ENCODE measurements at places on chromosomes 1 and 21.

- DNase-seq = no peak
These were observed 50.8 kb downstream of the TGFBR3 start for GRCh38 chr1:91835087-91835521.

DNA sequence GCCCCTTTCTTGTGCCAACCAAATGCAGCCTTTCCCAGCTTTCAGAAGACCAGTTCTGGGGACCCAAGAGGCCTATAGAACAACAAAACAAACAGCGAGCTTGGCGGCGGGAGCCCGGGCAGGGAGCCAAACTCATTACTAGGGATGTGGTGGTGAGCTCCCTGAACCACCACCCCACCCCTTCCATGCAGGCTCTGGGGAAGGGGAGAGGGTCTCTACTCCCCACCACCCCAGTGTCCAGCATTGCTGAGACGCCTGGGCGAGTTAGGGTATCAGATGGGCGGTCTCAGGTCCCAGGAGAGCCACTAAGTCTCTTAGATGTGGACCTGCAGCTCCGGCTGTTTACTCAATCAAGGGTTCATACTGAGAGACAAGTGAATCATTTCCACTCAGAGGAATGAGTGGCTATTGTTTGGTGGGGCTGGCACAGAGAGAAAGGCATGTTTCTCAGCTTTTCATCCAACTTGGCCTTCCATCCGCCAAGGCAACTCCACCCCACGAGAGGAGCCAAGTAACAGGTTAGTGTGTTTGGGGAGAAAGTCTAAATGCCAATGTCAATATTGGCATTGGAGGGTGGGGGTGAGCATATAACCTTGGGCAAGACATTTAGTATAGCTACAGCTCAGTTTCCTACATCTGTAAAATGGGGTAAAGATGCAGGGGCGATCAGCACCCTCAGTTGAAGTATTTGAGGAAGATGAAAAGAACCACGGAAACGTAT is 40.9 kb downstream of the PLXNA2 start:
- DNase-seq = no peak

GRCh38 chr1:10615332-10615731 is 140.6 kb downstream of the PEX14 start:
- no peak for DNase-seq

DNA sequence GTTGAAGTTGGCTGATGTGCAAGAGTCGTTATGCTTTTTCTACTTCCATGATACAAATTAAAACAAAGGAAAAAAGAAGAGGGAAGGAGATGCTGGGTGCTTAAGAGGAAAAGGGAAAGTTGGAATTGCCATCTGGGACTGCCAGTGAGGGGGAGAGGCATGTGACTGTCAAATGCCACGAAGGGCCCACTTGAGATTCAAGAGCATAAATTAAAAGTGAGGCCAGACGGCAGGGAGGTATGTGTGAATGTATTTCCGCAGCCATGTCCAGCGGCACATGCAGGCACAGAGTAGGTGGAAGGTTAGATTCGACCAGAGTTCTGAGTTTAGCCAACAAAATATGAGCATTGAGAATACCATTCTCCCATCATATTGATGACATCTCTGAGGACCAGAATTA is 32.0 kb downstream of the NFASC start:
- DNase-seq = no peak

DNA sequence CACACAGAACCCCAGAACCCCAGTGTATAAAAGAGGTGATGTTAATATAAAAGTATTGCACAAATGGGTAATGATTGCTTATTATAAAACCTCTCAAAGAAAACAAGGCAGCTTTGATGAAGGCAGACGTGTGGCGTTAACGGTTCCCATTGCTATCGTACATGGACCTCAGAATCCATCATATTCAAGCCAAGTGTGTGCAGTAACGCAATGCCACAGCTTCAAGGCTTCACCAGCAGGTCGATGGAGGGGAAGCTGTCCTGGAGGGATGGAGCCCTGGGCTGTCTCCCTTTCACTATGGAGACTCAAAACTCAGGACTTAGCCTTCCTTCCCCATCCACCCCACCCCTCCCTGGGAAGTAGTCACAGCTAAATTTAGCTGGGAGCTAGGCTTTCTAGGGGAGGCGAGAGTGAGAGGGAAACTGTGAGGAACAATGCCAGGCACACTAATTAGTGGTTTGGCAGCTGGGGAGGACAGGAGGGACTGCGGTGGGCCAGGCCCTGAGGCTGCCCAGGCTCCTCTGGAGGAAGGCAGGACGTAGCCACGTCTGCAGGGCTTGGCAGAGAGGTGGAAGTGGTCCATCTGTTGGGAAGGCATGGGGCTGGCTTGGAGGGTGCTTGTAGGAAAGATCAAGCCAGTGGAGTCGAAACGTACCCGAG is 121.2 kb downstream of the HMGB4 start:
- no peak for DNase-seq

- no peak for DNase-seq
These were observed 28.7 kb upstream of the ETS2 start for GRCh38 chr21:38777015-38777414.

- no peak for DNase-seq
These were observed 62.2 kb upstream of the PTCH2 start for GRCh38 chr1:44905276-44905675.

DNA sequence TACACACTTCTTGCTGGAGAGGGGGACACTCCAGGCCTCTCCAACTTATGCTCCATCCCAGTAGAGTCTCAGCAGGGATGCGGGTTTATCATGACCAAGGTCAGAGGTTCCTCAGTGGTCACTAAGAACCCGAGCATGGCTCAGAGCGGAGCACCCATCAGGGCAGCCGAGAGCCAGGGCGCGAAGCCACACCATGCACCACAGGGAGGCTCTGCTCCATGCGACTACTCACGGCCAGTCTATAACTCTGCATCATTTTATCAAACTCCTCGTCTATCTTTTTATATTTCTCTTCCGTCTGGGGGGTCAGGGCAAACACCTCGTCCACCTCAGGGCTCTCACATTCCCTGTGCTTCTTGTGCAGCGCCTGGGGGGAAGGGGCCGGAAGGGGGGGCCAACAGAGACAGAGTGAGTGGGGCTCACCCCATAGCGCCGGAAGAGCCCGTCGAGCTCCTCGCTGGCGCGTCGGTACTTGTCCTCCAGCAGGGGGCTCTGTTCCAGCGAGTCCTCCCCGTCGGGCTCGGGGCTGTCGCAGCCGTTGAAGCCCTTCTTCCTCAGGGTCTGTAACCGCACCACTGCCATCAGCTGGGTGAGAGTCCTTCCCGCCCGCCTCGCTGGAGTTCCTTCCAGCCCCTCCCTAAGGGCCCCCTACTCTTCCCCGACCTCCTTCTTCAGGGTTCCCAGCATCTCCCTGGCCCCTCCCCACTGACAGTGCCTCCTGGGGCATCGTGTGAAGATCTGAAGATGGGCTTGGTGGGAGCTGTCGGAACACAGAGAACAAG is 20.0 kb downstream of the MEF2D start:
- peak; percentile 77 for DNase-seq

GRCh38 chr1:26890467-26890796 is 349 bp upstream of the GPN2 start:
- no peak for DNase-seq

GRCh38 chr1:58895082-58895481 is 111.2 kb upstream of the JUN start:
- DNase-seq = no peak

GRCh38 chr21:41954654-41955499 is 1.1 kb upstream of the C2CD2 start:
- no peak for DNase-seq

DNA sequence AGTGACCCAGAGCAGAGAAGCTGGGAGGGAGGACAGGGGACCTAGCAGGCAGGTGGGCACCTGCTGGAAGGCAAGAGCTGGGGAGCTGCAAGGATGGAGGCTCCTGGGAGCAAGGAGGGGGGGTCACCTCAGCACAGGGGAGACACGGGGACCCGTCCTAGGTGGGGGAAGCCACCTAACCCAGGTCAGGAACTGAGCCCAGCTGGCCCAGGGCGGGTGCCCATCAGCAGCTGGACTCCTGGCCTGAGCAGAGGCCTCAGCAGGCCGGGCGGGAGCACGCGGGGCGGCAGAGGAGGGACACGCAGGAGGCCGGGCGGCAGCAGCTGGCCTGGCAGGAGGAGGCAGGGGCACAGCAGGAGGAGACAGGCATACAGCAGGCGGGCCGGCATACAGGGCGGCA is 949 bp downstream of the KRTAP10-1 start:
- DNase-seq = no peak

GRCh38 chr1:213474054-213474453 is 423.0 kb downstream of the RPS6KC1 start:
- no peak for DNase-seq

DNA sequence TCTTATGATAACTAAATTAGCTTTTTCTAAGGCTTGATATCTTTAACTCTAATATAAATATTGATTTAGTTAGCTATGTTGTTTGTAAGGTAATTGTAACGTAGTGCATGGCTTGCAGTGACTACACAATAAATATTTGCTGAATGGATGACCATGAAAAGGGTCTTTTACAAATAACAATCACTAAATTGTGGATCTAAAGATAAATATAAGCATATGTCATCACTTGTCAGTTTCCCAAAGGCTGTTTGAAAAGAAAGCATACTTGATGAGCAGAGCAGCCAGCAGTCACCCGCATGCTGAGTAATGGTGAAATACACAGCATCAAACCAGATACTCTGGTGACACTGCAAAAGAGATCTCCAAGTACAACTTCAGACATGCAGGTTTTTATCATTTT is 92.5 kb upstream of the FMN2 start:
- no peak for DNase-seq

DNA sequence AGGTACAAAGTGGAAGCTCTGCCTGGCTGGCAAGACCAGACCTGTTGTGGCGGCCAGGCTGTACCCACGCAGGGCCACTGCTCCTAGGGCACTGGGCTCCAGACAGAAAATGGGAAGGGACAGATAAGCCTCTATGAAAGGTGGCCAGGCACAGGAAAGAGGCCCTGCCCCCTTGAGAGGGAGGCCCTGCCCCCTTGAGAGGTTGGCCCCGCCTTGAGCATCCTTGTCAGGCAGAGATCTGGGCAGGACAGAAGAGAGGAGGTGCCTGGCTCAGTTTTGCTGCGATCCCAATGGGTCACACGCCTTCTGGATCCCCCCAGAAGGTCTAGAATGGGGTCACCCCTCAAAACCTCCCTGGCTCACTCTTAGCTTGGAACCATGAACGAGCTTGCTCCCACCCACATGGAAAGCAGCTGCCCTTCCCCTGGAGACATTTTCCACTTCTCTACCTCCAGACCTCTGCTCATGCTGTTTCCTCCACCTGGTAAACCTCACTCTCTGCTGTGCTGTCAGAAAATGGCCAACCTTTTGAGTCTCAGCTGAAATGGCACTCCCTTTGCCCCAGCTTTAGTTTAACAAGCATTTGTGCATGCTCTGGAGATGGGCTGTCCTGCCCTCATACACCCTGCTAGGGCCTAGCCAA is 17.5 kb upstream of the ECE1 start:
- DNase-seq = no peak

- DNase-seq = no peak
These were observed 7.1 kb downstream of the COL6A1 start for GRCh38 chr21:45988366-45989347.

DNA sequence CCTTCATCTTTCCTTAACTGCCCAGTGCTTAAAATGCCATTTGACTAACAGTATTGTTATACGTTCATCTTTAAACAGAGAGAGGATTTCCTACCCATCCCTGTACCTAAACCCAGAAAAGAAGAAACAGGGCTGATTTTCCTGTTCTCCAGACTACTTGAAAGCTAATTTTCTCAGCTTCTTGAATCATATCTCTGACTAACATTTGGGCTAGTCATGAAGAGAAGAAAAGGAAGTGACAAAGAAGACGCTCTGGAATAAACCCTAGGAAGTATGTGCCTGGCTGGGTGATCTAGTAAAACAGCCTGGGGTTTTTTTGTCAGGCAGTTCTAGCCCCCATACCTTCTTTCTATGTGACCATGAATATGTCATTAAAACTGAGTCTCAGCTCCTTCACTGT is 44.8 kb upstream of the SGIP1 start:
- DNase-seq = no peak

DNA sequence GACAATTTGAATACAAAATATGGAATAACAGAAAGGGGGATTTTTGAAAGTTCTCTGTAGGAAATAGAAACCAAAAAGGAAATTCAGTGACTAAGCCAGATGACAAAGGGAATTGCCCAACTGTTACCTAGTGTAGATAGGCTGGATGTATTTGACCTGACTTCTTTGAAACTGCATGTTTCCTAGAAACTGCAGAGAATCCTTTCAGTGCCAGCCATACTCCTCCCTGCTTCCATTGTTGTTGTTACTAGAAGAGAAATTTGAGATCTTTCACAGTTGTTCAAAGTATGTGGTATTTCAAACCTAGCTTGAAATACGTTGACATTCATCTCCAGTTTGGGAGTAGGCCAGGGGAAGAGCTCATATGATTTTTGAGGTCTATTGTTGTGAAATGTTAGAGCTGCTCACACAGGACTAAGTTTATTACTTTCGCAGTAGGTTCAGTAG is 1.8 kb upstream of the GBP5 start:
- no peak for DNase-seq

- no peak for DNase-seq
These were observed 494.2 kb downstream of the KIF26B start for GRCh38 chr1:245648749-245649522.
